Islet precursor cell (in vitro differentiated cells): ENCODE measurements at places on chromosomes 3 and 15.

GRCh38 chr15:39578851-39579486, 1.9 kb upstream of the THBS1 start:
- no peak for DNase-seq

GRCh38 chr3:74564560-74564959, 49.9 kb downstream of the CNTN3 start:
- DNase-seq: no peak

DNA sequence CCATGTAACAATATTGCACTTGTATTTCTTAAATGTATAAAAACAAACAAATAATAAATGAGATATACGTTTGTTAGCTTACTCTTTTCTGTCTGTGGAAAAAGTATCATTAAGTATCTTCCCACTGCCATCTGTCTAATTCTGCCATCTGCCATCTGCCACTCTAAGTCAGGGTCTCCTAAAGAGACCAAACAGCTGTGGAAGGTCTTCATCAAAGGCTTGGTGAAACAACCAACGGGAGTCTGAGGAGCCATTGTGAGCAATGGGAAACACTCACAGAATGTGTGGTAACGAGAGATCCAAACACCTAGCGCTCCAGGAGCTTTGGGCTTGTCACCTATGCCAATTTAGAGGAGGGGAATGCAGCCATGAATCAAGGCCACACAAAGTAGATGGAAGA, 28.7 kb upstream of the PFN2 start:
- no peak for DNase-seq

GRCh38 chr3:146274833-146275232, 23.9 kb upstream of the PLSCR4 start:
- no peak for DNase-seq

DNA sequence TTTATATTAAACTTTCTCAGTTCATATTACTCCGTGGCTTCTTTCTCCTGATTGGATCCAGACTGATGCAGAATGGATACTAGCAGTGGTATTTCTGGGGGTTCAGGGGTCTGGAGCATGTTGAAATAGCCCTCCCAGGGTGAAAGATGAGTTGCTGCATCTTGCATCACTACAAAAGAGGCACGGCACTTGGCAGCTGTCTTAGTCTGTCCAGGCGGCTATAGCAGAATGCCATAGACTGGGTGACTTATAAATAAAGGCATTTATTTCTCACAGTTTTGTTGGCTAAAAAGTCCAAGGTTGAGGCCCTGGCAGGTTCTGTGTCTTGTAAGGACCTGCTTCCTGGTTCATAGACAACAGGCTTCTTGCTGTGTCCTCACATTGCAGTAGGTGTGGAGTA, 660 bp upstream of the BCL2L10 start:
- DNase-seq: no peak
